Lung (tissue), 17 donors: ENCODE measurements at places on chromosomes 1 and 21.

DNA sequence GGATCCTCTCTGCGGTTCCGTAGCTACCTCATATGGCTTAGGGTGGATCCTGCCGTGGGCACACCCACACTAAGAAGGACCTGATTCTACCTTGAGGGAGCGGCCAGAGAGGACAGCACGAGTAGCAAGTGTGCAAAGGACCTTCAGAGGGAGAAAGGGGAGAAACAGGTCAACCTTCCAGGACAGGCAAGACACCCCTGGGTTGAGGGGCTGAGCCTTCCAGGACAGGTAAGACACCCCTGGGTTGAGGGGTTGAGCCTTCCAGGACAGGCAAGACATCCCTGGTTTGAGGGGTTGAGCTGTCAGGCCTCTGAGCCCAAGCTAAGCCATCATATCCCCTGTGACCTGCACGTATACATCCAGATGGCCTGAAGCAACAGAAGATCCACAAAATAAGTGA, 23.1 kb upstream of the PDPN start:
- DNase-seq = no peak

- no peak for DNase-seq
These were observed 248.9 kb downstream of the PLPP3 start for GRCh38 chr1:56330391-56331026.

GRCh38 chr1:59643526-59643925, 171.2 kb upstream of the HOOK1 start:
- no peak for DNase-seq

DNA sequence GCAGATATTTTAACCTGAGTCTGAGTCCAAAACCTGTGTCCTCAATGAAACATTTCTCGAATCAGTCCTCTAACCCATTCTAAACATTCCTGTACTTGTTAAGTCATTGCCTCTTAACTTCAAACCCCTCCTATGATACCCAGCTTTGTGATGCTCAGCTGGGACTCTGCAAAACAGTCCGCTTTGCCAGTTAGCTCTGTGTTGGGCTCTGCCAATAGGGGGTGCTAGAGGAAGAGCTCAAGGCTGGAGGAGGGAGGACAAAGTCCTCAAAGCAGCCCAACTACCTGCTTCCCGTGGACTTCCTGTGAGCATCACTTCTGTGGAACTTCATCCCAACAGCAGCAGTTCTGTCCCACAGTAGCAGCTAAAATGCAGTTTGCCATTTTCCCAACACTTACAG, 38.1 kb upstream of the SYT14 start:
- no peak for DNase-seq

GRCh38 chr1:174916846-174917245, 82.9 kb upstream of the CACYBP start:
- no peak for DNase-seq

GRCh38 chr1:11352816-11353799, 80.1 kb downstream of the UBIAD1 start:
- no peak for DNase-seq

DNA sequence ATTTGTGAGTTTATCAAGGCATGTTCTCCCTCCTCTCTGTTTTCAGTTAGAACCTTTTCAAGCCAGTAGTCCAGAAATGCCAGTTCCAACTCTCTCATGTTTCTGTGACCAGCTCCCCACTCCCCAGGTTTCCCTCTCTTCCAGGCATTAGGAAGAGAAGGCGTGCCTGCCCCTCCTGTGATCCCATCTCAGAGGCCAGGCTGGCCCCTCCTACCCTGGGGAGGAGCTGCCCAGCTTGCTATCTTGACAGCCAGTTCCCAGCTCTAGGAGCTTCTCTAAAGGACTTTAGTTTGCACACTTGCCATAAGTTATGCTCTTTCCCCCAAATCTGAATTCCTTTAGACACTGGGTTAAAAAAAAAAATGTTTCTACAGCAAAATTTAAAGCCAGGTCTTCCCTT, 8.9 kb downstream of the HYI start:
- DNase-seq = peak; percentile 30
